IMR-90 (cell line): ENCODE measurements at places on chromosomes 2 and 18. TPM values are rescaled to one million over a fixed set of nuclear protein-coding genes. Genes with fewer than 3 reads are reported as not detected.

DNA sequence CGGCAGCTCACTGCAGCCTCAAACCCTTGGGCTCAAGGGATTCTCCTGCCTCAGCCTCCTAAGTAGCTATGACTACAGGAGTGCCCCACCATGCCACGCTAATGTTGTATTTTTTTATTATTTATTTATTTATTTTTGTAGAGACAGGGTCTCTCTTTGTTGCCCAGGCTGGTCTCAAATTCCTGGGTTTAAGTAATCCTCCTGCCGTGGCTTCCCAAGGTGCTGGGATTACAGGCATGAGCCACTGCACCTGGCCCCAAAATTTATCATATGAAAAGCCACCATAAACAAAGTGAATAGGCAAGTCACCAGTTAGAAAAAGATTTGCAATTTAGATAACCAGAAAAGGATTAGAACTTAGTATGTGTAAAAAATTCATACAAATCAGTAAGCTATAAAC lies 138.6 kb upstream of the NCK2 start:
- no peak for DNase-seq

- DNase-seq = no peak
These were observed 42.4 kb downstream of the POMC start for GRCh38 chr2:25125976-25126375.

- no peak for DNase-seq
These were observed 47.6 kb downstream of the SLC66A2 start for GRCh38 chr18:79903787-79904356.

- no peak for DNase-seq
These were observed 12.1 kb downstream of the PSD4 start for GRCh38 chr2:113185664-113186432.

GRCh38 chr18:39571511-39571910 lies 2005.9 kb upstream of the CELF4 start:
- peak; percentile 19 for DNase-seq

DNA sequence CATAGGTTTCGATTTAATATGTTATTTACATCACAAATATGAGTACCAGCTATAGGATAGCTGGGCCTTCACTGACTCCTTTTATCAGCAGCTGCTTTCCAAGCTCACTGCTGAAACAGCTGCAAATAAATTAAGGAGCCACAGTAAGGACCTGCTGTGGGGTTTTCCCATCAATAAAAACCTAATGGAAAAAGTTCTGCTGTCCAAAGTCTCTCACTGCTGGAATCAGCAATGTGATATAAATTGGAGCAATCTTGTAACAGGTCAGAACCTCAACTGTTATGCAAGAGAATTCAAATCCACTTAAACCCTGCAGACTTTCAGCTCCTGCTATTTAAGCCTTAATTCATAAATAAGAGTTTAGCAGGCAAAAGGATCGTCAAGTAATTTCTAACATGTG lies 61.3 kb downstream of the NEB start:
- DNase-seq = no peak

- DNase-seq = peak; percentile 45
These were observed 30.0 kb downstream of the VIL1 start for GRCh38 chr2:218448934-218449333.

GRCh38 chr2:202945497-202945896 lies 33.4 kb downstream of the CARF start:
- no peak for DNase-seq

DNA sequence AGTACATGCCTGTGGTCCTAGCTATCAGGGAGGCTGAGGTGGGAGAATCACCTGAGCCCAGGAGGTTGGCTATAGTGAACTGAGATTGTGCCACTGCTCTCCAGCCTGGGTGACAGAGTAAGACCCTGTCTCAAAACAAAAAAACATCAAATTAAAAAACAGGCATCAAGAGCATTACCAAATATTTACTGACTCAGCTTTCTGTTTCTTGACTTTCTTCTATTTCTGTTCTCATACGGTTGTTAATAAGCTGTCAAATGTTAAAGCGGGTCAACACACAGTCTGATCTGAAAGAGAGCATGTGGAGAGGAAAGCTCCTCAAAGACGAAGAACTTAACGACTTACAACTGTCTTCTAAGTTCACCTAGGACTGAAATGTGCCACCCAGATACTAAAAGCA lies 59.0 kb downstream of the ITGB1BP1 start:
- no peak for DNase-seq

DNA sequence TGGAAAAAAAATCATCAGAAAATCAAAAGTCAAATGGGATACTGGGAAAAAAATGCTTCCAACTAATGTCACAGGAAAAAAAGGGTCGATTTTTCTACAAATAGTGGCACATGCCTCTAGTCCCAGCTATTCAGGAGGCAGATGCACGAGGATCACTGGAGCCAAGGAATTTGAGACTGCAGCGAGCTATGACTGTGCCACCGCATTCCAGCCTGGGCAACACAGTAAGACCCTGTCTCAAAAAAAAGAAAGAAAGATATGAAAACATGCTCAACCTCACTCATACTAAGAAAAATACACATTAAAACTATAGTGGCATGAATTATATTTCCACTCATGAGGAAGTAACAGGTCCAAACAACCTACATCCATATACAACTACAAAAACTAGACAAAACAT lies 17.9 kb downstream of the MEMO1 start:
- DNase-seq = no peak

DNA sequence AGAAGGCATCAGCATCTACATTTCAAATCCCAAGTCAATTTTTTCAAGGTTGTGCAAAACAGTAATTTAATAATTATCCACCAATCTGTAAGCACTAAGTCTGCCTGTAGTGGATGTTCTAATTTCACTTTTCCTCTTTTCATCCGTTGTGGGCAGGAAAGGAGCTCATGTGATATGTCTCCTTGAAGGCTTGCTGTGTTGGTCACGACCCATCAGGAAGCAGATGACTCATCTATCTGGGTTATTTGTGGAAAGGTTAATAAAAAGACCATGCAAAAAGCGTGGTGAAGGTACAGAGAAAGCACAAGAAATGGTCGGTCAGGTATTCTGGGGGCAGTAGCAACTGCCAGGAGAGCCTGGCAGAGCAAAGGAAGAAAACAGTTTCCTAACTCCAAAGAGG lies 476.7 kb upstream of the RAB6C start:
- DNase-seq = no peak

DNA sequence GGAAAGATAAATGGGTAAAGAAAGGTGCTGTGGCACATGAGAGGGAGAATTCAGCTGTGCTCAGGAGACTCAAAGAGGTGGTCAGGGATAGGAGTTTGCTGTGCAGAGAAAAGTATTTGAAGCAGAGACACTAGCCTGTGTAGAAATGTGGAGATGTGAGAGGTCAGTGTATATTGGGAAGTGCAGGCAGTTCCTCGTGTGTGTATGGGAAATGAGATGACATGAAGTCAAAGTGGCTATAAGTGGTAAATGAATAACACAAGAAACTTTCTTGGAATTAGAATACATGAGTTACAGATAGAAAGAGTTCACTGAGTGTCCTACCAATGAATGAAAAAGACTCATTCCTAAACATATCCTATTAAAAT lies 11.6 kb downstream of the MAP3K20 start:
- DNase-seq = peak; percentile 69

DNA sequence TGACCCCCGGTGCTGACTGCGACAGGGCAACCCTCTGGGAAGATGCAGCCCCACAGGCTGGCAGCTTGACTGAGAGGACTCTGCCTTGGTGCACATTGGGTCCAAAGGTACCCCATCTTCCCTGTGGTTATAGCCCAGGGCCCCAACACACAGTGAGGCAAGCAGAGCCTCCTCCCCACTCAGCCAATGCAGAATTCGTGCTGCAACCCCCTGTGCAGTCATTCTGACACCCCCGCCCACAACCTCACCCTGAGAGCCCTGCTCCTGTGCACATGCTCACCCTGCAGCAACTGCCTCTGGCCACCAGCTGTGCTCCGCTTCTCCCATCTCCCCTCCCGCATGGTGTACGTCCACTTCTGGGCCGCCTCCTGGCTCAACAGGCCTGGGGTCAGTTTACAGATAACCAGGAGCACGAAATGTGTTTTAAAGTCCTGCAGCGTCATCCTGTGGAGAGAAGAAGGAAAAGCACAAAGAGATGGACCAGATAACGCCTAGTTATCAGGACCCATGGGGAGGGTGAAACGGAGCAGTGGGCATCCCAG lies 24.4 kb downstream of the CAPN14 start:
- DNase-seq = no peak

DNA sequence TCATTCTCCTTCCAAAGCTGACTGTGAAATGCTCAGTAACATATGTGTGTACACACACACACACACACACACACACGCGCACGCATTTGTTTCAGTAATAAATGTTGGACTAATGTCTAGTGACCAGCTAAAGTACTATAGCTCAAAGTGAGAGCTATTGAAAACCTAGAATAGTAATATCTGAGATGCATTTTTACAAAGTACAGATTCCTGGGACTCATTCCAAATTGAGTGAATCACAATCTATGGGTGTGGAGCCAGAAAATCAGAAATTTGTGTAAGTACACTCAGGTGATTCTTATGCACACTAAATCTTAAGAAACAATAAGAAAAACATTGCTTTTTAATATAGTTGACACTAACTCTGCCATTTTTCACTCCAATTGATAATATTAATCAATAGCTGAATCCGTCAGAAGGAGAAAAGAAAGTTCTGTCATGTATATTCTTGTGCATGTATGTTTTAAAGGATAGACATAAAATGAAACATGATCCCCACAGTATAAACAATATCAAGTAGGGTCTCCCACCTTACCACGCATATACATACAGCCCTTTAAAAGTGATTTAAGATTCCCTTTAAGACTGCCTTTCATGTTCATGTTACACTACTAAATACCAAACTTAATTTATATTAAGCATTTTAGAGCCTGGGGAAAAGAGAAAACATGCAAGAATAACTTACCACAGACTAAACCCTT lies 123.5 kb downstream of the ATAD2B start:
- DNase-seq = peak; percentile 79

DNA sequence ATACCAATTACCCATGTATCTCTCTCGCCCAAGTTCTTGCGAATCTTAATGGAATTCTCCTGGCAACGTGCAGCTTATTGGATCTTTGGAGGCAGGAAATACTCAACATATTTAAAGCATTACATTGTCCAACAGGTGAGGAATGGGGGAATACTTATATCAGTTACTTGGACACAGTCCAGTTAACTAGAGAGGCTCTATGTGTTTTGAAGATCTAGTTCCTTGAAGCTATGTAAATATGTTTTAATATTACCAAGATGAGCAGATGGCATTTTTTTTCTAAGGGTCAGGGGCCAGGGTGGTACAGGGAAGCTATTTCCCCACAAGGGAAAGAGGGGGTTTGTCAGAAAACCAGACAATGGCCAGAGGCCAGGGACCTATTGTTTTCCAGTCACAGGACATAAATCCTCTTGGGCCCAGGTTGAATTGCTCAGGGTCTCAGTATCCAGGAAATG lies 26.8 kb upstream of the MC5R start:
- no peak for DNase-seq

GRCh38 chr2:56753182-56753581 lies 569.4 kb downstream of the CCDC85A start:
- DNase-seq = no peak

- peak; percentile 41 for DNase-seq
These were observed 1.7 kb downstream of the MAP2 start for GRCh38 chr2:209425471-209426071.

- DNase-seq = peak; percentile 19
These were observed 17.8 kb upstream of the KLHL30 start for GRCh38 chr2:238120463-238121298.

DNA sequence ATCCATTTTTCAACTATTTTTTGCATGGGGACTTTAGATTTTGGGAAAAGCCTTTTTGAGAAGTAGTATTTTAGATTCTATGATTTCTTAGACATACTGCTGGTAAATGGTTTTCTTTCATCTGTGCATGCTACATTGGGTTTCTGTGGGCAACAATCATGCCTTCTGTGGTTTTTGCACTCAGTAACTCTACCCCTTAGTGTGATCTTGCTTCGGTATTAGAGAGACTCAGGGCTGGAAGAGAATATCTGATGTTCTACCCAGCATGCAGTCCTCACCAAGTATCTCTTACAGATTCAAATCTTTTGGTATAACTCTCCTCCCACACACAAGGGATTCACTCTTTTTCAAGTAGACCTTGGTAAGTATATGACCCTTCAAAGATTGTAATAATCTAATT lies 183.0 kb downstream of the PMAIP1 start:
- no peak for DNase-seq

DNA sequence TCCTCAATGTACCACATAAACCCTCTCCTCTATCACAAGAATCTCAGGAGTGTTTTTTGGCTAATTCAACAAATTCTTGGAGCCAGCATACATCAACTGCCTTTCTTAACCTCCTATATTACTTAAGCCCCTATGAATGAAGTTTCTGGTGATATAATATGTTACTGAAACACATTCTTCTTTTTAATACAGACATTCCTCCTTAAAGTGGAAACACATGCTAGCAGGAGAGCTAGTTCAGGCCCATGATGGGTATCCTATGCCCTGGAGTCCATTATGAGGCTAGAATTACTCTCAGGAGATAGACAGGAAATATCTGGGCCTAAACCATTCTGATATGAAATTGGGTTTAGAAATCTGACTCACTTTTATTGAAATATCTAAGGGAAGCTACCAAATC lies 26.6 kb upstream of the RMDN2 start:
- DNase-seq = no peak

- no peak for DNase-seq
These were observed 23.7 kb upstream of the SMAD7 start for GRCh38 chr18:48974304-48975119.

DNA sequence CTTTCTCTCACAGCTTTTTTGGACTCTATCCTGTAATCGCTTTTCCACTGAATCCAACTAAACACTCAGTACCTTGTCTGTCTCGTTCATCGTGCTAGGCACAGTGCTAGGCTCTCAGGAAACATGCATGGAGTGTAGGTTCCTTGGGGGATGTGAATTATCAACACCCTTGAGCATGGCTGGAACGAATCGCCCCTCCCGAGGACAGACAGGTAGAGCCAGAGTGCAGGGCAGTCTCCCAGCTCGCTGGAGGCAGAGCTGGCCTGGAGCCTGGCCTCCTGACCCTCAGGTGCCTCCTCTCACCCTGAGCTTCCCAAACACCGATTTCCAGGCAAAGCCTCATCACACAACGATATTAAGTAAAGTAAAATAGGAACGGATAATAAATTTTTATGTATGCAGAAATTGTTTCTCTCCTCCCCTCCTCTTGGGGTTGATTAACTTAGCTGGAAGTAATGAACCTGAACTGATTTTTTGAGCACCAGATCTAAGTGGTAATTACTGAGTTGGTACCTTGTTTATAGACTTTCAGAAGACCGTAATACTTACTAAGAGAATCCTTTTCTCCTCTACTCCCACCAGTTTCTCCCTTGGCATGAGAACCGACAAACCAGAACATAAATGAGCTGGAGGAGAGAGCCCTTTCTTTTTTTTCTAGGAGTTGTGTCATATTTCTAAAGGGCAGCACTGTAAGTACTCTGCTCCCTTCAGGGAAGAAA lies 90.5 kb downstream of the MSH2 start:
- no peak for DNase-seq

The RAD51AP2 gene
- not detected in 2 replicates for polyA plus RNA-seq

The DLX1 gene
- polyA plus RNA-seq = 2.1 and 2.2 TPM in 2 replicates

The TLX2 gene
- not detected in 2 replicates for polyA plus RNA-seq

The MERTK gene
- 0.62 and 0.73 TPM in 2 replicates for polyA plus RNA-seq

The ATP6V1B1 gene
- polyA plus RNA-seq = 1.3 and 1.4 TPM in 2 replicates

The GPR39 gene
- polyA plus RNA-seq = 4.4 and 5.4 TPM in 2 replicates

The TBC1D8 gene
- 0.98 and 1.5 TPM in 2 replicates for polyA plus RNA-seq

The RND3 gene
- 111 and 136 TPM in 2 replicates for polyA plus RNA-seq

The MRPL30 gene
- 14.9 and 18.7 TPM in 2 replicates for polyA plus RNA-seq

The PKDCC gene
- polyA plus RNA-seq = 67.4 and 95.7 TPM in 2 replicates
